ENCODE measurements at places on chromosomes 1 and 21.

DNA sequence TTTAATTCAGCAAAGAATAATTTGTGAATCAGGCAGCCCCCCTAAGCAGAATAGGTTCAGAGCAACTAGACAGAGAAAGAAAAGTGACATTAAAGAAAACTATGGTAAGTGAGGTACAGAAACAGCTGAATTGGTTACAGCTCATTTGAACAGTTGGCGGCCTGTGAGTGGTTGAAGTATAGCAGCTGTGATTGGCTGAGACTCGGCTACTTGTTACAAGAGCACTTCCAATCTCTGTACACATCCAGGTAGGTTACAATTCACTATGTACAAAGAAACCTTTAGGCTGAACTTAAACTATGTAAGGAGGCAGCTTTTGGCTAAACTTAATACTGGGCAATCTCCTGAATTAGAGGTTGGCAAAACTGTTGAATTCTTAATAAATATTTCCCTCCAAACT is 171.1 kb upstream of the LHX8 start:
- no peak for DNase-seq

- DNase-seq = no peak
Measured at GRCh38 chr1:168691541-168691940, 37.5 kb downstream of the DPT start.

- no peak for DNase-seq
Measured at GRCh38 chr1:67414574-67414973, 15.6 kb downstream of the SERBP1 start.

DNA sequence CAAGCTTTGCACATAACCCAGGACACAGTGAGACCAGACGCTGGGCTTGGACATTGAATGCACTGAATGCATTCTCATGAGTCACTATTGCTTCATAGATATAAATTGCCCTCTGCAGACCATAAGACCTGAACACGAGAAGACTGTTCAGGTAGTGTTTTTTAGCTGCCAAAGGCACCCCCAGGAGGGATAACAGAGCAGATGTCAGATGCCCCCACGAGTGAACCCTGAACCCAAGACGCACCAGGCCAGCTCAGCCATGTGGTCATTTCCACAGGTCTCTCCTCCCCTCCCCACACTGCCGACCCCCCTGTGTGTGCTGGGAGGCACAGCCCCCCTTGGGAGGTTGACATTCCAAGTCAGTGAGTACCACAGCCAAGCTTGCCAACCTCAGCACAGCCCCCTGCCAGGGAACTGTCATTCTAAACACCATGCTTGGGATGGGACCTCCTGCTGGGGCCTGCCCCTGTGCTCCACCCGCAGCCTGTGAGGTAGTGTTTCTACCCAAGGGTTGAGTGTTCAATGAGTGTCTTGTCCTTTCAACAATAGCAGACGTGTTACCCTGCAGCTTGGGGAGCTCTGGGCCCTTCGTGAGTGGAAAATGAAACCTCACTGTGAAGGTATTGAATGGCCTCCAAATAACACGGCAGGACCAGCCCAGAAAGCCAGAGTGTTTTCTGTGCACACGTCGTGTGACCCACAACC is 68.2 kb downstream of the PSMG1 start:
- no peak for DNase-seq

GRCh38 chr21:33816174-33816573 is 99.4 kb downstream of the ATP5PO start:
- DNase-seq = no peak

GRCh38 chr1:152977614-152978013 is 6.3 kb upstream of the SPRR1A start:
- DNase-seq = no peak

GRCh38 chr1:159089184-159089791 is 12.7 kb upstream of the AIM2 start:
- peak; percentile 47 for DNase-seq

DNA sequence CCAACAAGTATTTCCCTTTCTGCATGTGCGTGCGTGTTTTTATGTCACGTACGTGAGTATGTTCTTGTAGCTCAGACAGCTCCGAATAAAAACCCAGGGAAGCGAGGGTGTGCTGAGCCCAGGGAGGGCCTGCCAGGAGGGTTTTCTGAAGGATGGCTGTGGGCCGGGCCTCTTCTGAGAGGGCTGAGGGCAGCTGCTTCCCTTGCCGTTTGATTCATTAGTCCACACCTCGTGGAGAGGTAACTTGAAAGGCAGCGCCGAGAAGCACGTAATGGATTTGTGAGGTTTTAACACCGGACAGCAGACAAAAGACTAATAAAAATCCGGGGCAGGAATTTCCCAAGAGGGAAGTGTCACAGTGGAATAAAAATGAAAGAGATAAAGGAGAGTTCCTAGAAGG is 29.5 kb downstream of the CD247 start:
- no peak for DNase-seq
